ENCODE measurements at places on chromosomes 12 and 14. TPM values are rescaled to one million over a fixed set of nuclear protein-coding genes. Genes with fewer than 3 reads are reported as not detected.

DNA sequence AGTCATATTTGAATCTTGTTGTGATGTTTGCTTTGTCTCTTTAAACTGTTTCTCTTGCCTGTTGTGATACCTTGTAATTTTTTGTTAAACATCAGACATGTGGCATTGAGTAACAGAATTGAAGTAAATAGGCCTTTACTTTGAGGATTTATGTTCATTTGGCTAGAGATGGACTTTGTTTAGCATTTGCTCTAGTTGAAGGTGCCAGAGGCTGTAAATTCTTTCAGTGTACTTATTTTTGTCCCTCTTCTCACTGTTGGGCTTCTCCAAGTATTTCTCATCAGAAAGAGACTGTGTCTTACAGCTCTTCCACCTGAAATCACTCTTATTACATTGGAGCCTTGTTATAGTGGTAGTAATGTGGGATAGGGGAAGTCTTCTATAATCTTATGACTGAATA lies 175.8 kb downstream of the LRFN5 start:
- no peaks in the 10 kb centered on the region for H3K4me1 ChIP-seq
- DNase-seq: no peak
- no peak overlapping the region for H3K4me3 ChIP-seq
- no peak overlapping the region for H3K27ac ChIP-seq
- H3K36me3 ChIP-seq: no peaks in the 10 kb centered on the region

Gene GALNT16
- total RNA-seq: 3.0 TPM

Gene IFI27L2
- 32.4 TPM for total RNA-seq

Gene ITPK1
- total RNA-seq: 96.9 TPM

DNA sequence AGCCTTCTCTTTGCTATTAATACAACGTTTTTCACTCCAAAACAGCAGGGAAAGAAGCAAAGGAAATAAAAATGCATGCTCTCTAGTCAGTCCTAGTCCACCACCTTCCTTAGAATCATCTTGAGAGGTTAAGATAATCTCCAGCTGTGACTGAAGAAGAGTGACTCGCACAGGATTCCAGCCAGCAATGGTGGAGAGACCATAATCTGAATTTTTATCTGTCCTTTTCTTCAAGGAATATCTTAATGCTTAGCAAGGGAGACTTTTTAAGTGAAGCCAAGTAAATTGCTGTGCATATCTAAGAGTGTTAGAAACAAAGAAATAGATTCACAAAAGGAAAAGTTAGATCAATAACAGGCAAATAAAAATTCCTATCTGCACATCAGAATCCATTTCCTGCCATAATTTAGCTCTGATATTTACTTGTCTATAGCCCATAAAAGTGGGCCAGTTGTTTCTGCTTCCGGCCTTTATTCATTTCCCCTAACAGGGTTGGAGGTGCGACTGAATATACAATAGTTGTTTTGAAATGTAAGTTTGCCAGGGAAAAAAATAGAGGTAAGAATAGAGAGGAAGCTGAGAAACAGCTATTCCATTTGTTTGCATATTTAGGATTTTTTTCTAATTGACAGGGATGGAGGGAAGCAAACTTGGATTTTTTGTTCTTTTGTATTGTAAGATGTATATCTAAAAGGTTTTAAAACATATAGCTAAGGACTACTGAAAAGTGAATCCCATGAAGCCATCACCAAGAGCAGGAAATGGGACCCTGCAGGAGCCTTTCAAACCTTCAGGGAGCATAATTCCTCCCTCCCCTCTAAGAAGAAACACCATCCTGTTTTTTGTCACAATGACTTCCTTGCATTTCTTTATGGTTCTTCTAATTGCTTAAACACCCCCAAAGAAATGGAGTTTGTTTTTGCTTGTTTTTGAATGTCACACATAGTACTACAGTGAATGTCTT lies 154.0 kb downstream of the ITPR2 start:
- no peak for DNase-seq
- H3K27me3 ChIP-seq: no peaks in the 10 kb centered on the region
- no peaks in the 10 kb centered on the region for H3K4me1 ChIP-seq
- H3K27ac ChIP-seq: no peak overlapping the region

Gene ADSS1
- total RNA-seq: 5.5 TPM

Gene TESPA1
- total RNA-seq: 6.7 TPM

Gene FIGNL2
- 1.5 TPM for total RNA-seq

Gene CRACR2A
- total RNA-seq: 5.4 TPM

Gene KCNA5
- 1.8 TPM for total RNA-seq

DNA sequence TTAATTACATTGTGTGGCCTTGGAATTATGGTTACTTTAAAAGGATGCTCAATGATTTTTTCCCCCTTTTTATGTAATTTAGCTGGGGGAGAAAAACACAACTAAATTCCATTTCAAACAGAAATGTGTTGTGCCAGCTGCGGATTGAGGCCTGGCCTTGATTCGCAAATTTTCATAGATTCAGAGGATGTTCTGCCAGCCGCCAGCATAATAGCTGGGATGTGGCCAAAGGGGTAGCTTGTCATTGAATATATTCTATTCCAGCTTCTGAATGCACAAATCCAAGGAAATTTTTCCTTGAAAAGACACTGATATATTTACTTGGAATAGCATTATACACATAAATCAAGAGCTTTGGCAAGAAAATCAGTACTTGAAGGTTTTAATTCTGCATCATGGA lies 43.7 kb downstream of the TRHDE start:
- no peaks in the 10 kb centered on the region for H3K4me1 ChIP-seq
- no peak for DNase-seq
- no peak overlapping the region for H3K4me3 ChIP-seq
- H3K27ac ChIP-seq: no peak overlapping the region
- H3K36me3 ChIP-seq: no peaks in the 10 kb centered on the region
- no peaks in the 10 kb centered on the region for H3K27me3 ChIP-seq

- H3K4me3 ChIP-seq: no peak overlapping the region
- H3K27ac ChIP-seq: no peak overlapping the region
- no peaks in the 10 kb centered on the region for H3K36me3 ChIP-seq
- no peaks in the 10 kb centered on the region for H3K27me3 ChIP-seq
Observed at GRCh38 chr12:75724928-75725312, 213.5 kb upstream of the KRR1 start.

Gene P2RX2
- 0.55 TPM for total RNA-seq

Gene SETD1B
- 18.4 TPM for total RNA-seq

GRCh38 chr12:124780752-124781685 lies 82.6 kb downstream of the SCARB1 start:
- H3K36me3 ChIP-seq: peaks cover 1% of the 10 kb centered on the region
- H3K27ac ChIP-seq: no peak overlapping the region
- DNase-seq: no peak

Gene SYNDIG1L
- 2.9 TPM for total RNA-seq

Gene SERPINA1
- total RNA-seq: 1,017 TPM

DNA sequence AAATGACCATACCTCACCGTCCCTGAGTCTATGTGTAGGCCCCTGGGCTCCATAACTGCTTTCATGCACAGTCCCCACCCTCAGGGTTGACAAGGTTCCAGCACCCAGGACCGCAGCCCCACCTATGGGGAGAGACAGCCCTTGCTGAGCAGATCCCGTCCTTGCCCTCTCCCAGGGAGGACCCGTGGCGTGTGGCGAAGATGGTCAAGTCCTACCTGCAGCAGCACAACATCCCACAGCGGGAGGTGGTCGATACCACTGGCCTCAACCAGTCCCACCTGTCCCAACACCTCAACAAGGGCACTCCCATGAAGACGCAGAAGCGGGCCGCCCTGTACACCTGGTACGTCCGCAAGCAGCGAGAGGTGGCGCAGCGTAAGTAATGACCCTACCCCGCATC lies 10.3 kb downstream of the HNF1A start:
- DNase-seq: no peak
- H3K36me3 ChIP-seq: no peaks in the 10 kb centered on the region
- no peaks in the 10 kb centered on the region for H3K27me3 ChIP-seq
- no peak overlapping the region for H3K4me3 ChIP-seq
- no peak overlapping the region for H3K27ac ChIP-seq

Gene IL31
- not detected for total RNA-seq

- no peaks in the 10 kb centered on the region for H3K36me3 ChIP-seq
- no peak for DNase-seq
- no peaks in the 10 kb centered on the region for H3K4me1 ChIP-seq
- H3K27me3 ChIP-seq: no peaks in the 10 kb centered on the region
- peak overlapping the region; percentile 91 for H3K27ac ChIP-seq
Observed at GRCh38 chr14:36319899-36320199, 588 bp downstream of the MBIP start.

Gene KRT6C
- total RNA-seq: not detected

GRCh38 chr14:96416292-96416691 lies 24.4 kb downstream of the AK7 start:
- no peaks in the 10 kb centered on the region for H3K27me3 ChIP-seq
- no peaks in the 10 kb centered on the region for H3K36me3 ChIP-seq
- H3K4me3 ChIP-seq: no peak overlapping the region

DNA sequence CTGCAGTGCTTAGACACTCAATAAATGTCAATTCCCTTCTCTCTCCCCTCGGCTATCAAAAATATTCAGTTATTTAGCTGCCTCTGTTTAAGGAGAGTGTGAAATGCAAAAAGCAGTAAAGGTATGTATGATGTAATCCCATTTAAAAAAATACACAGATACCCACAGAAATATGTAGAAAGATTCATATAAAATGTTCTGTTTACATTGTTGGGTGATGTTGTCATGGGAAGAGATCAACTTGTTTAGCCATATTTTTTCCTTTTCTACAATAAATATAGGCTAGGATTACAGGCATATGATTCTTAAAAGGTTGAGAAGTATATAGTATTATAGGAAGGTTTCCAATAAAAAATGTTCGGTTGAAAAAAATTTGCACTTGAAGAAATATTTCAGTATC lies 7.8 kb downstream of the PPP2R3C start:
- no peaks in the 10 kb centered on the region for H3K27me3 ChIP-seq
- no peak overlapping the region for H3K4me3 ChIP-seq
- H3K36me3 ChIP-seq: peaks cover 73% of the 10 kb centered on the region
- no peak overlapping the region for H3K27ac ChIP-seq
- DNase-seq: no peak

- peaks cover 30% of the 10 kb centered on the region for H3K36me3 ChIP-seq
Observed at GRCh38 chr12:131923260-131923659, 5.8 kb upstream of the PUS1 start.

DNA sequence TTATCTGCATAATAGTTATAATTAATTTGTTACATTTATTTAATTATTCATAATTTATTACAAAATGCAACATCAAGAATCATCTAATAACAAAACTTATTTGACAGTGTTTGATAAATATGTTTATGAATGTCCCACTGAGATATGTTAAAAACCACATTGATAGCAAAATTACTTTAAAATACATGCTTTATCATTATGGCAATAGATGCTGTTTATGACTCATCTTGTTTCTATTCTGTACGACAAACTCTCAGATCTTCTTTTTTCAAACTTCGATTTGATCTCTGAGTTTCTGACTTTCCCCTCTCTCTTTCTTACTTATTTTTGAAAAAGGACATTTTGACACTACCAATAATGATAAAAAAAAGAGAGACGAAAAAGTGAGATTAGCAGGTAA lies 56.8 kb upstream of the LRRK2 start:
- H3K4me1 ChIP-seq: no peaks in the 10 kb centered on the region
- H3K27me3 ChIP-seq: no peaks in the 10 kb centered on the region
- no peak overlapping the region for H3K27ac ChIP-seq
- no peaks in the 10 kb centered on the region for H3K36me3 ChIP-seq

DNA sequence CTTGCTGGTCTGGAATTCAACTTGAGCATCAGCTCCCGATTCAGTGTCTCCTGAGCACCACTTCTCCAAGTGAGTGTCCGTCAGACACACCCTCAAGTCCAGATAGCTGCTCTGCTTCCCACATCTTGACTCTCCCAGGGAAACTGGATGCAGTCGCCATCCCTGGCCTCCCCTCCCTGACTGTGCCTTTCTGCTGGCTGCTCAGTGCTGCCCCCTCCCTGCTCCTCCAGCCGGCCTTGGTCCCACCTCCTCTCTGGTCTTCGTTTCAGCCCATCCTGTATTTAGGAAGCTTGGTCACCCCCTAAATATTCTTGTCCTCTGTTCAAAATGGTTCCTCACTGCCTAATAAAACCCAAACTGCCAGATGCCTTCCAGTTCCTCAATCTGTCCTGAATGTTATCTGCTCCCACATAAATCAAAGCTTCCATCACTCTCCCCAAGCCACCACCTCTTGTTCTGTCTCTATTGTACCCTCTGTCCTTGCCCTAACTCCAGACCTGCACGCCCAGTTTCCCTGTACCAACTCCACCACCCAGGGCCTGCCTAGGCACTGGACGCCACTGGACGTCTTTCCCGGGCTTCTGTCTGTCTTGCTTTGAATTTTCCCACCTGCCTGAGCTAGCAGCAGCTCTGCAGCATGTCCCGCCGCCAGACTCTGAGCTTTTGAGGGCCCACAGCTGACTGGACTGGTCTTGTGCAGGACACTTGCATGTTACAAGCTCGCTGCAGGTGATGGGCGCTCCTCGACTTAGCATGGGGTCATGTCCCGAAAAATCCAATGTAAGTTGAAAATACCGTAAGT lies 33.8 kb downstream of the CCDC92 start:
- peak overlapping the region; percentile 59 for H3K27ac ChIP-seq
- peaks cover 16% of the 10 kb centered on the region for H3K4me1 ChIP-seq
- no peaks in the 10 kb centered on the region for H3K27me3 ChIP-seq
- H3K4me3 ChIP-seq: no peak overlapping the region
- no peak for DNase-seq

Gene FGD4
- total RNA-seq: 65.5 TPM

Data from upper lobe of right lung (tissue), 1 donor.